ENCODE measurements at places on chromosomes 7 and 10.

GRCh38 chr7:155731380-155731779, 80.9 kb downstream of the SHH start:
- DNase-seq = peak; percentile 12

DNA sequence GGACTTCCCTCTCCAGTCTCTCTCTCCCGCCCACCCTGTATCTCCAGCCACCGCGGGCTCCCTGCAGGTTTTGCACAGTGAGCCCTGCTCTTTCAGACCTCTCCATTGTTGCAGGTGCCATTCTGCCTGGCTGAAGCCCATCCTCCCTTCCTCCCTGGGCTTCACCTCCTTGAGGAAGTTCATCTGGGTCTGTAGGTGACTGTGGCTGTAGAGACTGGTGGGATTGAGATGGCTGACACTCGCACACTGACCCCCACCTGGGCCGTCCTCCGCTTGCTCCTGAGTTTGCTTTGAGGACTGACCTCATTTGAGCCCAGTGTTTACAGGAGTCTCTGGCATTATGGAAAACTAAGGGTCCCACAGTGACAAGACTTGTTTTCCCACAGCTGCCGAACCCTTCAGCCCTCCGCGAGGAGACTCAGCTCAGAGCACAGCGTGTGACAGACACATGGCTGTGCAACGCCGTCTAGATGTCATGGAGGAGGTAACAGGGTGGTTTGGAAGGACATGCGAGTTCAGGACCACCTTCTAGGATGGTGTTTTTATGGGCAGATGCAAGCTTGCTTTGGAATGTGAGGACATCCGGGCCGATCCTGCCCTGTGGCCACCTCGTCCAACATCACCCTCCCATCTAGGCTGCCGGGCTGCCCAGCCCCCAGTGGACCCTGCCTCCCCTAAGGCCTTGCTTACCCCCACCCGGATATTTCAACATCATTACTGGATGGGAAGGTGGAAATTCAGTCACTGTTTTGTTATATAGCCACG, 9.3 kb downstream of the PLAC9 start:
- no peak for DNase-seq

GRCh38 chr10:75708060-75708459, 276.6 kb downstream of the LRMDA start:
- DNase-seq = no peak

GRCh38 chr7:115680921-115681320, 349.6 kb downstream of the TFEC start:
- DNase-seq = no peak

- no peak for DNase-seq
Observed at GRCh38 chr10:124065382-124066125, 27.8 kb downstream of the CHST15 start.

GRCh38 chr7:45132708-45133320, 21.3 kb upstream of the TBRG4 start:
- no peak for DNase-seq

- no peak for DNase-seq
Observed at GRCh38 chr7:128434413-128435326, 21.0 kb upstream of the HILPDA start.

- DNase-seq = no peak
Observed at GRCh38 chr10:68955355-68955831, 577 bp upstream of the DDX21 start.

DNA sequence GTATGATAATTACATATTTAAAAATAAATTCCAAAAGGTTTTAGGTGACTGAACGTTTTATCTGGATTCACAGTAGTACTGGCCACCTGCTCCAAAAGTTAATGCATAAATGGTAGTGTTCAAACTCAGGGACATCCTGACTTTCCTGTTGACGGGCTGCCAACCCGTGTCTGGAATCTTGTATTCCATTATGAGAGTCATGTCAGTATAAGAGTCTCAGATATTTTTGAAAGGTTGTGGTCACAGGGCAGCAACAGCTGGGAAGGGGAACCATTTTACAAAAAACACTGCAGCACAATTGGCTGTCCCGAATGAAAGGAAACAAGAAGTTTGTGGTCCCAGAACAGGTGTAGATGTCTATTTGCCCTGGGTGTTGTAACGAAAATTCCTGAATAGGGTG, 2.8 kb downstream of the TDRD1 start:
- DNase-seq = no peak

DNA sequence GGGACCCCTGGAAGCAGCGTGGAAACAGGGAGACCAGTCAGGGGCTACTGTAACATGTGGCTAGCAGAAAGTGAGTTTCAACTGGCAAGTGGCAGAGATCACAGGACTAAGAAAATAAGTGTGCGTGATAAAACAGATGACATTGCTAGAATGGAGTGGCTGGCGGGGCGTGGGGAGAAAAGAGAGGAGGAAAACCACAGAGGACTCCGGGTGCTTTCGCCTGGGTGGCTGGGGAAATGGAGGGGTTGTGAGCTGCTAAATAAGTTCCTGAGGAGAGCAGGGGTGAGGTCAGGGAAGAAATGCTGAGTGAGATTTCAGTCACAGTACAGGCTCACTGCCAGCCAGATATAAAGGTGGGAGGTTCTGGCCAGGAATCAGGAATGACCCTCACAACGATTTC, 166.9 kb downstream of the MYOF start:
- DNase-seq = no peak

GRCh38 chr10:44801383-44802327, 109.5 kb upstream of the TMEM72 start:
- peak; percentile 96 for DNase-seq

- DNase-seq = peak; percentile 12
Observed at GRCh38 chr7:87220734-87221215, 1.2 kb upstream of the TMEM243 start.

- DNase-seq = no peak
Observed at GRCh38 chr7:135792866-135793265, 44.3 kb upstream of the FAM180A start.

DNA sequence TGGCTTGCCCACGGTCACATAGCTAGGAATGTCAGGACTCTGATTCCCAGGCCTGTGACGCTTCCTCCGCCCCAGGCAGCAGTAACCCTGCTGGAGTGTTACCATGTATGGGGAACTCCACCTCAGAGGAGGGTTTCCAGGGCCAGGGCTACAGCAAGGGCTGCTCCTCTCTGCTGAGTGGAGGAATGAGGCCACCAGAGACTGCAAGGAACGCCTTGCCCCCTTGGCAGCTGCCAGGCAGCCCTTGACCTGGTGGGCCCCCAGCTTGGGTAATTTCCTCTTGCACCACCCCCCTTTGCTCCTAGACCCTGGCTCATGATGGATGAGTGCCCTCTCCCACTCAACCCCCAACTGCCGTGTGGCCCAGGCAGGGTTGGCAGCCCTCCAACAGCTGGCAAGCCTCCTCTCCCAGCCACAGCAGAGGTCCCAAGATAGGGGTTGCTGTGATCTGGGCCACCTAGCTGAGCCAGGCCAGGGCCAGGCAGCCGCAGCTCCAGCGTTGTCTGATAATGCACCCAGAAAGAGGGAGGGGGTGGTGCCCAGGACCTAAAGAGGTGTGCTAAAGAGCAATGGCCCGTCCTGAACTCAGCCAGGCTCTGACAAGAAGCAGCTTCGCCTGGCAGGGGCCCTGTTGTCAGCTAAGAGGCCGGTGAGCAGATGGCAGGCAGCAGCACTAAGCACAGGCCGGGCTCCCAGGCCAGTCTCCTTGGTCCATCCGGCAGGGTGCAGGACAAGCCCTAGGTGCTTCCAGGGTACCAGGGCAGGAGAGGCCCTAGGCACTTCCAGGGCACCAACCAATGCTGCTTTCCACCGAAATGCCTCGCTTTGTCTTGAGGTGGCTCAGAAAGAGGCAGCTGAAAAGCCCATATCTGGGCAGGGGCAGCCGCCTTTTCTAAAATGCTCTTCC, 35.4 kb downstream of the DRGX start:
- DNase-seq = no peak

- DNase-seq = no peak
Observed at GRCh38 chr10:129580010-129580409, 113.0 kb downstream of the MGMT start.

DNA sequence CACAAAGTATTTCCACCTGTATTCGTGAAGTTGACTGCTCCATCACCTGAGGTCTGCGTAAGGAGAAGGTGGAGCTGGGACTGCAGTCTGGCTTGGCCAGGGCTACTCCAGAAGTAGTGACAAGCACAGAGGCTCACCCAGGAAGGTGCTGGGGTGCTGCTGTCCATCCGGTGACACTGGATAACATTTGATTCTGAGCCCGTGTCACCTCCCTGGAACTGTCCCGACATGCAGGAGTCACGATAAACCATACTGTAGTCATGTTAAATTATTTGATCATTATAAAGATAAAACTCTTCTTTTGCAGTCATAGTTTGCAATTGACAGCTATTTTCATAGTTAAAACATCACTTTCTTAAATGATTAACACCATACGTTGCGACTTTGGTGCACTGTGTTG, 28.7 kb upstream of the GALNTL5 start:
- no peak for DNase-seq

GRCh38 chr7:138304071-138304320, 156.1 kb upstream of the TRIM24 start:
- no peak for DNase-seq

- DNase-seq = no peak
Observed at GRCh38 chr7:121286186-121286585, 42.6 kb upstream of the WNT16 start.

DNA sequence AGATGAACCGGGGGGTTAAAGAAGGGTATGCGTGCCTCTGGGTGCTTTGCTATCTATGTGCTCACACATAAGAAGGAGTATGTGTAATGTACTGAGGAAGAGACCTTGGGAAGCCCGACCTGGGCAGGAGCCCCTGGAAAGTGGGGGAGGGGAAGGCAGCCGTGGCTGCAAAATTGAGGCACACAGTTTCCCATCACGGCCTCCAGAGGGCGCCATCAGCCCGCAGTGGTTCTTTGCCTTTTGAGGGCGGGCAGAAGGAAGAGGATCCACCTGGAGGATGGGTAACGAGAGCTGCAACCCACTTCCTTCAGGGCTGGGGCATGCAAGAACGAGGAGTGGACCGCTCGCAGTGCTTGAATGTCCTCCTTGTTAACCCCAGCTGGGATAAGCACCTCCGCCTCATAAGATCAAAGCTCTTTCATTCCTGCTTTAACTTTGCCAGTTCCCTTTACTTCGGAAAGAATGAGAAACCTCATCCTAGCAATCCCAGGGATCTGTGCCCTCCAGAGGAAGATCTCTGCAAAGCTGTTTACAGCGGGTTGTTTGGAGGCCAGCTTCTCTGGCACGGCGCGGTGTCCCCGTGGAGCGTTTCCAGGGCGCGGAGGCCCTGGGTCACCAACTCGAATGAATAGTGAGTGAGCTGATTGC, 77.9 kb downstream of the PCGF5 start:
- DNase-seq = peak; percentile 79

- no peak for DNase-seq
Observed at GRCh38 chr7:101507327-101507726, 121.8 kb downstream of the MYL10 start.

DNA sequence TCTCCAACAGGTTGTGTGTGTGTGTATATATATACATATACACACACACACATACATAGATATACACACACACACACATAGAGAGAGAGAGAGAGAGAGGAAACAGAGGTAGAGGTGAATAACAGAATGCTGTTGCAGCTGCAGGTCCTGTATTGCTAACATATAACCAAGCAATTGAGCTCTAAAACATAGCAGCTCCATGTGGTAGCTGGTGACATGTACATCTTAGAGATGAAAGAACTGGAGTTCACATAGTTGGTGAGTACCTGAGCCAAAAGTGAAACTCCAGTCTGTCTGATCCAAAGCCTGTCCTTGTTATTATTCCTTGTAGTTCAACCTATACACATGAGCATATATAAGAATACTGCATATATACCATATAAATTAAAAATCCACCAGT, 152.9 kb upstream of the CSTF2T start:
- no peak for DNase-seq

DNA sequence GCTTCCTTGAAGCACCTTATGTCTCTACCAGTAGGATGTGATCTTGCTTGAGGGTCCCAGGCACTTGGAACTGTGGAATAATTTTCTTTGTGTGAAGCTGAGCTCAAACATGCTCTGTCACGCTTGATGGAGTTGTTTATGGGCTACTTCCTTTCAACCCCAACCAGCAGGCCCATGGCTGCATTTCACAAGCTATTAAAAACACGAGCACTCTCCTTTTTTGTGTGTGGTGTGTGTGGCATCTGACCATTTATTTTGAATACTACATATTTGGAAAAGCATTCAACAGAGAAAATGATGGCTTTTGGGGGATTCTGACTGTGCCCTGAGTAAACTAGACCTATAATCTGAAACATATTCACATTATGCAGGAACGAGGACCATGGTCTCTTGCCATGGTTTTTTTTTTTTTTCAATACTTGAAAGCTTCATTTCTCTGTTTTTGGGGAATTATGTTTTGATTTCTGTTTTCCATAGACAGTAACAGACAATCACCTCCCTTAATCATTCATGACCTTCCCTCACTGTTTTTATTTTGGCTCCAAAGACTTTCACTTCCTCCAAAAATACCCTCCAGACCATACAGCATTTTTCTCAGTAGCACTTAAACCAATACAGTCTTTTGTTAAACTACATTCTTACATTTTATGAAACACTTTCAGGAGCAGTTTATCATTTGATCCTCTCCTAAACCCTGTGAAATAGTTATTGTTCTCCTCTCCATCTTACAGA, 233.6 kb upstream of the BMPER start:
- no peak for DNase-seq

DNA sequence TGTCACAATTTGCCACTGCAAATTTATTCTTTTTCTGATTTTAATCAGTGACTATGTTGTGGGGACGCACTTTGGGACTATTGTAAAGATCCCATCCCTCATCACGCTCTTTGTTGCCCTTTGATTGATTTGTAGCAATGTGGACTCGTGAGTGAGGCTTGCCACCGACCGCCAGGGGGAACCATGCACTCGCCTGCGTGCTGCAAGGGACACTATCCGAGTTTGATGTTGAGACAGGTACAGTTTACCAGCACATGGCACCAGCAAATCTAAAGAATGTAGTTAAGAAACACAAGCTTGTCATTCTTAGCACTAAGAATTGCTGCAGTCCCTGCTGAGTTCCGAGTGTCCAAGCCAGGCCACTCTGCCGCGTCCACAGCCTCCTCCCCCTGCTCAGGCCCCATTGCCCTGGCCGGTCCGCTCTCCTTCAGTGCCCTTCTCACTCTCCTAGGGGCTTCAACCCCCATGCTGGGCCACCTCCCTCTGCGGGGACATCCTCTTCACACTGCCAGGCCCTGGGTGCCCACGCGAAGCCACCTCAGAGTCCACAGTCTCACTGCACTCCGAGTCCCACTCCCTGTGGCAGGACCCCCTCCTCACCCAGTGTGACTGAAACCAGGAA, 2.0 kb upstream of the SFTPA2 start:
- DNase-seq = peak; percentile 53

DNA sequence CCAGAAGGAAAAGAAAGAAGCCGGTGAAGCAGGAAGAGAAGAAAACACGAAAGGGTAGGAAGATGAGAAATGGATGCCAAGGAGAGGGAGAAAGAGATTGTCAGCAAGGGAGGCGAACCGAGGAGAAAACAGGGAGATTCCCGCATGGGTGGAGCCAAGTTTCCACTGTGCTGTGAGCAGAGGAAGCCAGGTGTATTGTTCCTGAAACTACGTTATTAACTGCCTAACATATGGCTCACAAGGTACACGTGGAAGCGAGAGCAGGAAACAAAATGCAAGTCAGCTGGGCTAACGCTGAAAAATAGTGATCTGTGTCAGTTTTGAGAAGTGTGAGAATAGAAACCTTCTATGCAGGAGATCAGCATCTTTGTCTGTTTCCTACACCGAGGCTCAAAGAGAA, 20.4 kb upstream of the HIPK2 start:
- no peak for DNase-seq

- DNase-seq = peak; percentile 23
Observed at GRCh38 chr10:118912961-118913600, 116.4 kb upstream of the NANOS1 start.

Measured in fibroblast of the aortic adventitia (primary cell).